Fibroblast of skin of left biceps (primary cell): ENCODE measurements at places on chromosomes 1 and 21.

DNA sequence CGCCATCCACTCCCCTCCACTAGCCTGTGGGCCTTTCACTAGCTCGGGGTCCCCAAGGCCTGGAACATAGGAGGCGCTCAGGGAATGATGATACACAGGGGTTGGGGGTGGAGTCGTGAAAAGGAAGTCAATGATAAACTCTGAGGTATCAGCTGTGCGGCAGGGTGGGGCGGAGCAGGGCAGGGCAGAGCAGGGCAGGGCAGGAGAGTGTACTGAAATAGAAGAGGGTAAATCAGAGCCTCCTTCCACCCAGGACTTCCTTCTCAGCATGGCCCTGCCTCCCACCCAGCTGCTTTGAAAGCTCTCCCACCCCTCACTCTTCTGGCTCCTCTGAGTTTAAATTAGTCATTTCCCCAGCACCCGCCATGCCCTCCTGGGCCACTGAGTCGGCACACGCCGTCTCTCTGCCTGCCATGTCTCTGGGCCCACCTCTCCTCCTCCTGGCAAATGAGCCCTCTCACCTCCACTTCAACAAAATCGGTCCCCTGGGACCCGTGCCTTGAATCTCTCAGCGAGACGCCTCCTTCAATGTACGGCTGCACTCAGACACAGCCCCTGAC lies 16.9 kb downstream of the CAPZB start:
- DNase-seq, result no peak

DNA sequence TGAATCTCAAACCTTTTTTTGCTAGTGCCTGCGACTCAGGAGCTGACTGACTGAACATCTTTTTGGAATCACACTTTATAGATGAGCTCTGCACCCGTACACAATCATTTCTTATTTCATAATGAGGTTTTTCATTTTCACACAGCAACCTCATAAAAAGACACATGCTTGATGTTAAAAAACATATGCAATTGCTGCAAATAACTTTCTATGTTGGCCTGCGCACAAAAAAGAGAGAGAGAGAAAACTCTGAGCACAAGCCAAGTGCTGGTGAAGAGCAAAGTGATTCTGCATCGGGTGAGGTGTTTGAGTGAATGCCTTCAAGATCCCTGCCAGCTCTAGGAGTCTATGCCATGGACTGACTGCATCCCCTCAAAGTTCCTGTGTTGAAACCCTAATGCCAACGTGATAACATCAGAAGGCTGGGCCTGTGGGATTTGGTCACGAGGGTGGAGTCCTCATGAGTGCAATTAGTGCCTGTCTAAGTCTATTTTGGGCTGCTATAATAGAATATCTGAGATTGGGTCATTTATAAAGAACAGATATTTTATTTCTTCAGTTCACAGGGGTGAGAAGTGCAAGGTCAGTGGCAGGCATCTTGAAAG lies 36.6 kb downstream of the C1orf87 start:
- no peak for DNase-seq

- DNase-seq, result no peak
Observed at GRCh38 chr1:108962681-108963051, 618 bp downstream of the CLCC1 start.

- DNase-seq, result no peak
Observed at GRCh38 chr1:221308534-221309511, 429.6 kb downstream of the HLX start.

DNA sequence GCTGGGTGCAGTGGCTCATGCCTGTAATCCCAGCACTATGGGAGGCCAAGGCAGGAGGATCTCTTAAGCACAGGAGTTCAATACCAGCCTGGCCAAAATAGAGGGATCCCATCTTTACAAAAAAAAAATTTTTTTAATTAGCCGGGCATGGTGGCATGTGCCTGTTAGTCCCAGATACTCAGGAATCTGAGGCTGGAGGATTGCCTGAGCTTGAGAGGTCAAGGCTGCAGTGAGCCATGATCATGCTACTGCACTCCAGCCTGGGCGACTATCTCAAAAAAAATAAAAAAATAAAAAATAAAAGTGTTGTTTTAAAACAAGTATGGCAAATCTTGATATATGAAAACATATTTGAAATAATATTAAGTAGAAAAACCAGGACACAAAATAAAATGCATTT lies 44.4 kb upstream of the CACHD1 start:
- DNase-seq, result no peak

- DNase-seq, result no peak
Observed at GRCh38 chr1:92485381-92486250, 1.1 kb downstream of the GFI1 start.

- no peak for DNase-seq
Observed at GRCh38 chr1:199394856-199395255, 632.7 kb upstream of the NR5A2 start.

DNA sequence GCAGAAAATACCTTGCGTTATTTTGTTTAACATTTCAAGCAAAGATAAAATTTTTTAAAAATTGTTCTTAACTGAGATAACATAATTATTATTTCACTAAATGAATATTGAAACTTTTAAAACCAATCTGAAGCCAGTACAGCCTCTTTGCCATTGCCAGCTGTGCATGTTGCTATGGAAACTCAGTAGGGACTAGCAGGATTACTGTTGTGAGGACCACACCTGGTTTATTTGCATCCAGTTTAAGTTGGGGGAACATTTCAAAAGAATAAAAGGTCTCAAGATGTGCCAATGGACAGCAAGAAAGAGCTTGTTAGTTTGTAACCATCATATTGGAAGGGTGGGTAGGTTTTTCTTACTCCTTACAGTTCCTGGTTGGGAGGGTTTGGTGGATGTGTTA lies 80.7 kb downstream of the POU2F1 start:
- no peak for DNase-seq

- DNase-seq, result peak; percentile 29
Observed at GRCh38 chr1:112579801-112580510, 39.0 kb downstream of the ST7L start.

DNA sequence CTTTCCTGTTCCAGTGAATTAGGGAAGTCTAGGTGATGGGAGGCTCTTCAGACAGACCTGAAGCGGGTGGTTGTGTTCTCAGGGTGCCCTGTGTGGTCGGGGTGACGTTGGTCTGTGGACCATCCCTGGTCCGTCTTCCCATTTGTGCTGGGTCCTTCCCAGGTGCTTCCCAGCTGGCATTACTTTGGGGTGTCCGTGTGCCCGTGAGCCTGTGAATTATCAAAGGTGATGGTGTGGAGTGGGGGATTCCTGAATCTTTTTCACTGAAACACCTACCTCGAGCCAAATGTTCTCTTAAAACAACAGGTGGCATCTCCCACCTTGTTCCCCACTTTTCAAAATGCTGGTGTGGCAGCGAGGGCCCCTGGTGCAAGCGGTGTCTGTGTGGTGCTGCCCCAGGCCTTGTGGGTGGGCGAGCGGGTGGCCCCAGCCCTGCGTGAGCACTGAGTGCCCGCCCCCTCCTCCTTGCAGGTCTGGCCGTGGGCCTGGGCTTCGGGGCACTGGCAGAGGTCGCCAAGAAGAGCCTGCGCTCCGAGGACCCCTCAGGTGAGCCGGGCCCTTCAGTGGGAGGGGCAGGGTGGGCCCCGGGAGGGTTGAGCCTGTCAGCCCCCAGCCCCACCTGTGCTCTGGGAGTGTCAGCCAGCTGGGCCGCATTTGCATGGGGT lies 37.0 kb downstream of the COQ8A start:
- no peak for DNase-seq

- no peak for DNase-seq
Observed at GRCh38 chr1:149979245-149979971, 31.1 kb downstream of the OTUD7B start.

GRCh38 chr1:186535388-186536133 lies 74.6 kb upstream of the PDC start:
- peak; percentile 96 for DNase-seq

GRCh38 chr1:917466-918091 lies 6.1 kb upstream of the SAMD11 start:
- DNase-seq, result no peak

DNA sequence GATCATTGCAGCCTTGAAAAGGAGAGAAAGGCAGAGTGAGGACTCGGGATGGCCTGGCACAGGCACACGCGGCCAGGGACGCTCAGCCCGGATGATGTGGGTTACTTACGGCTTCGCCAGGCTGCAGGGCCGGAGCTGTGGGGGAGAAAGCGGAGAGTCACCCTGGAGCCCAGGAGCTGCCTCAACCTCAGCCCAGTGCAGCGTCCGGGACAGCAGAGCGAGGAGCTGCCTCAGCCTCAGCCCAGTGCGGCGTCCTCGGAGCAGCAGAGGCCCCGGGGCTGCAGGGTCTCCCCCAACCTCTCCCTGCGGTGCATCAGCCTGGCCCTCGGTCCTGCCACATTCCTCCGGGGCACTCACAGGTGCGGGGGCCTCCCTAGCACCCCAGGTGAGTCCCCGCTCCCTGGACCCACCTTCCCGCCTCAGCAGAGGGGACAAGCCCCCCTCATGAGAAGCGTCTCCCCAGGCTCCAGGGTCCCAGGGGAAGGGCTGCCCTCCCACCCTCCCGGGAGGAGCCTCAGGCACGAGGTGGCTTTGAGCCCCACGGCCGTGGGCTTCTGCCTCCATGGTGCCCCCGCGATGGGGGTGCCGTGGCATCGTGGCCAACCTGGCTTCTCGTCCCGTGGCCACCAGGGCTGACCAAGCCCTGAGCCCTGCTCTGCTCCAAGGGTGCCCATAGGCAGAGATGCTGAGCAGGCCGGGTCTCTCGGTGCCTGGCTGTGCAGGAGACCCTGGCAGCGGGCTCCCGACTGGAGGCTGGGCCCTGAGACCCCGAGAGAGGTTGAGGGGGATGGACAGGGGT lies 10.5 kb upstream of the RNF223 start:
- no peak for DNase-seq

DNA sequence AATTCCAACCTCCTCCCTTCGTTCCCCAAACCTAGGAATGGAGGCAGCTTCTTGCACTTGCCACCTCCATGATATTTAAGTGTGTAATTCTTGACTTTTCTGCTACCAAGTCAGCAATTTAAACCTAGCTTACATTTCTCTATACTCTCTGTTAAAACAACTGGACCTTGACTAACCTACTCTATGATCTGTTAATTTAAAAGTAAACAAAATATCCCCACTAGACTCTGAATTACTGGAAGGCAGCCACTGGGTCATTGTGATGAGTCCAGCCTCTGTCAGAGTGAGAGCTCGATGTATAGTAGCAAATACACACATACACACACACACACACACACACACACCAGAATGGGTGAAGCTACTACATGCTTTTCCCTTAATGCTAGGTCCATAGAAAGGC lies 40.0 kb upstream of the DHCR24 start:
- no peak for DNase-seq

- no peak for DNase-seq
Observed at GRCh38 chr1:87872189-87872588, 543.5 kb downstream of the LMO4 start.

GRCh38 chr1:245209658-245210435 lies 55.1 kb downstream of the KIF26B start:
- no peak for DNase-seq

- no peak for DNase-seq
Observed at GRCh38 chr1:216824511-216824910, 101.3 kb upstream of the ESRRG start.

DNA sequence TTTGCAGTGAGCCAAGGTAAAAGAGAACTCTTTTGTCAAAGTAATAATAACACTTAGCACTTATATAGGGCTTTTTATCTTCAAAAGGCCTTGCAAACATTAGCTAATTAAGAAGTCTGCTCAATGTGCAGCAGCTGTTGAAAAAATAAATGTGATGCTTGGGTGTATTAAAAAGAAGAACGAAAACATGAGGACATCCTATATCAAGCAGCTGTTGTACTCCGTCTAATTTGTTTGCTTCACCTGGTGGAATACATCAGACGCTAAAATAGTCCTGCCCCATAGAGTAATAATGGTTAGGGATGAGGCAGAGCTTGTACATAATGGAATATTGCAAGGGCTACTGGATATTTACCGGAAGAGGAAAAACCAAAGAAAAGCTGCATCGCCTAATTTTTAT lies 299.5 kb downstream of the ST6GALNAC3 start:
- no peak for DNase-seq

- DNase-seq, result no peak
Observed at GRCh38 chr21:18801468-18801867, 397.9 kb upstream of the TMPRSS15 start.

- peak; percentile 94 for DNase-seq
Observed at GRCh38 chr1:98323906-98324358, 337.6 kb upstream of the SNX7 start.

- DNase-seq, result no peak
Observed at GRCh38 chr1:24048205-24048869, 63.6 kb downstream of the MYOM3 start.

- DNase-seq, result no peak
Observed at GRCh38 chr21:43771199-43771675, 4.9 kb downstream of the CSTB start.

- no peak for DNase-seq
Observed at GRCh38 chr1:227884370-227885134, 63.2 kb downstream of the WNT9A start.

DNA sequence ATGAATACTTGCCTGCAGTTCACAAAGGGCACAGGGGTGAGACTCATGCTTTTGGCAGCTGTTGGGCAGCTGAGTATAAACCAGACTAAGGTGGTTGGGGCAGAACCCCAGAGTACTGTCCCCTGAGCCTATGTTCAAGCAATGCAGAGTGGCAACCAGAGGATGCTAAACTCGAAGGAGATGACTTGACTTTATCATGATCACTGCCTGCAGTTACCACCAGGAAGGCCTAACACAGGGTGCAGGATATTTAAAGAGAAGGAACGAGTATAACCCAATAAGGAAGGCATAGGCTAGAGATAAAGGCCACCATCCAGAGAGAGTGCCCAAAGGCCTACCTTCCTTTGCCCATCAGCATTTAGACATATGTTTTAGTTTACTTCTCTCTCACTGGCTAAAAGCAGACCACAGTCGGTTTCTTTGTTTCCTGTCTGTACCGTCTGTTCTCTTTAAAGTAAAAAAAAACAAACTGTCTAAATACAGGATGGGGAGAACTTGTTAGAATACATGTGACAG lies 83.3 kb downstream of the MPZL1 start:
- no peak for DNase-seq

DNA sequence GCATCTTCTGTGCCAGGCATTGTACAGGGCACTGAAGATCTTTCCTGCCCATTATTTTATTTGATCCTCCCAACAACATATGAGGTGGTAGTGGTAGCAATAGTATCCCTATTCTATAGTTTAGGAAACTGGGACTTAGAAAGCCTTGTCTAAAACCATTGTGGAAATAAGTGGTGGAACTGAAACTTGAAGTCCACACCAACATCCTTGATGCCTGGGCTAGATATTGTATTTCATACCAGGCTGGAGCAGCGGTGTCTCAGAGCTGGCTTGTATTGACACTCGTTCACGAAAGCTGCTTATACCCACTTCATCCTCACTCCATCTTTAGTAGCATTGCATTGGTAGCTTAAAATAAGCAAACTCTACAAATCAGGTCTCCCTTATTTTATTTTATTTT lies 9.7 kb upstream of the CTSS start:
- no peak for DNase-seq

GRCh38 chr1:207051191-207051943 lies at the start of gene YOD1:
YOD1 (minus strand) TSS chr1:207051208; CDS start chr1:207051030, 178 bp downstream.
- no peak for DNase-seq

GRCh38 chr1:50423670-50424000 lies 392 bp upstream of the DMRTA2 start:
- no peak for DNase-seq

- no peak for DNase-seq
Observed at GRCh38 chr1:230979952-230980351, 1.1 kb downstream of the ARV1 start.
